ENCODE measurements at places on chromosomes 11 and 22. TPM values are rescaled to one million over a fixed set of nuclear protein-coding genes. Genes with fewer than 3 reads are reported as not detected.

- no peak for DNase-seq
Observed at GRCh38 chr22:23912293-23912903, 18.2 kb downstream of the MIF start.

- no peak for DNase-seq
Observed at GRCh38 chr11:86034710-86035109, 34.2 kb downstream of the PICALM start.

- DNase-seq = no peak
Observed at GRCh38 chr11:121237686-121238658, 54.6 kb upstream of the SC5D start.

- no peak for DNase-seq
Observed at GRCh38 chr22:30969532-30970355, 679 bp downstream of the TUG1 start.

DNA sequence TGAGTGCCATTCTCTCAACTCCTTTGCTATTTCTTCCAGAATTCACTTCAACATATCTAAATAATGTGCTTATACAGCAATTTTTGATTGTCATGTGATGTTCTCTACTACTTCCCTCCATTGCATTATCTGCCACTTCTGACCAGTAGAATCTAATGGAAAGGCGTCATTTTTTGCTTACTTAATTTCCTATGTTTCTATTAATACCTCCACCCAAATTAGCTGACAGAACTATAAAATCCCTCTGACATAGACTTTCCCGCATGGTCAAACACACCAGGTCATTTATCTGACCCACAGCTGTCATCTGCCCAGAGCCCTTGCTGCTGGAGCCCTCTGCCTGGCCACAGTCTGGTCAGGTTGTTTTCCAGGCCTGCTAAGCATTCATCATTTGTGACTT lies 258.6 kb upstream of the NARS2 start:
- no peak for DNase-seq

DNA sequence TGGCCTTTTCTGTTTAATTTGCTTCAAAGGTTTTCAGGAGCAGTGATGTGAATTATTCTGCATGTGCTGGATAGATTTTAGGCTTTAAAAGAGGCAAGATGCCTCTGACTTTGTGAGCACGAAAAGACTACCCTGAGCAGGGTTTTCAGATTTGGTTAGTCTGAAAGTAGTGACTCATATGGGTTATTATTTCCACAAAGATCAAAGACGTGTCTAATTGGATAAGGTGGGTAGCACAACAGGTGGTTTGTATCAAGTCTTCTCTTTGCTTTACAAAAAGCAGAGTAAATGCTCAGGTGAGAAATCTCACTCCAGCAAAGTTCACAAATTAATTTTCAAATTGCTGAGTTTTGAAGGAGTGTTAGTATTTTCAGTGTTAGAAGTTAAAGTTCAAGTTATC lies 37.6 kb upstream of the DBX1 start:
- DNase-seq = no peak

GRCh38 chr11:117786135-117786870 lies 10.7 kb downstream of the DSCAML1 start:
- no peak for DNase-seq

TMEM9B gene
- total RNA-seq = 9.4 TPM

GAL gene
- 234 TPM for total RNA-seq

GRM5 gene
- 0.43 TPM for total RNA-seq

SIDT2 gene
- total RNA-seq = 14.6 TPM

TMPRSS5 gene
- total RNA-seq = 1.1 TPM

Measured in H1 (cell line).